DMS79 treated with DMSO at 0.1 percent for 48 hours (cell line): ENCODE measurements at places on chromosomes 11 and 22.
A peak's percentile ranks its signal among the peaks of the same experiment; 100 is the strongest.

- DNase-seq, result peak; percentile 42
These were observed 27.8 kb upstream of the THY1 start for GRCh38 chr11:119450590-119451326.

DNA sequence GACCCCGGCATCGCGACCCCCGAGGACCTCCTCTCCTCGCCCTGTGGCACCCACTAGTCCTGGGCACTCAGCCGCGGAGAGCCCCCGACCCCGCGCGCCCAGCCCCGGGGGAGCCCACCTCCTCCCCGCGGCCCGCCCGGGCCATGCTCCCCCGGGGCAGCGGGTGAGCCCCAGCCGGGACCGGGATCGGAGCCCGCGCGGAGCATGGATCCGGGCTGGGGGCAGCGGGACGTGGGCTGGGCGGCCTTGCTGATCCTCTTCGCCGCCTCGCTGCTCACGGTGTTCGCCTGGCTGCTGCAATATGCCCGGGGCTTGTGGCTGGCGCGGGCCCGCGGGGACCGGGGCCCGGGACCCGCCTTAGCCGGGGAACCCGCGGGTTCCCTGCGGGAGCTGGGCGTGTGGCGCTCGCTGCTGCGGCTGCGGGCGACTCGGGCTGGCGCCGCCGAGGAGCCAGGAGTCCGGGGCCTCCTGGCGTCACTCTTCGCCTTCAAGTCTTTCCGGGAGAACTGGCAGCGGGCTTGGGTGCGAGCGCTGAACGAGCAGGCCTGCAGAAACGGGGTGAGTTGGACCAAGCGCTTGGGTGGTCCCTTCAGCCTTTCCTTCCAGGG lies 498 bp downstream of the C2CD2L start:
- DNase-seq, result no peak

- no peak for DNase-seq
These were observed 52.8 kb upstream of the YWHAH start for GRCh38 chr22:31891366-31892079.

- DNase-seq, result no peak
These were observed 16.1 kb upstream of the CABP7 start for GRCh38 chr22:29703569-29704195.

- DNase-seq, result no peak
These were observed 1278.0 kb upstream of the CNTN5 start for GRCh38 chr11:97742717-97743116.

DNA sequence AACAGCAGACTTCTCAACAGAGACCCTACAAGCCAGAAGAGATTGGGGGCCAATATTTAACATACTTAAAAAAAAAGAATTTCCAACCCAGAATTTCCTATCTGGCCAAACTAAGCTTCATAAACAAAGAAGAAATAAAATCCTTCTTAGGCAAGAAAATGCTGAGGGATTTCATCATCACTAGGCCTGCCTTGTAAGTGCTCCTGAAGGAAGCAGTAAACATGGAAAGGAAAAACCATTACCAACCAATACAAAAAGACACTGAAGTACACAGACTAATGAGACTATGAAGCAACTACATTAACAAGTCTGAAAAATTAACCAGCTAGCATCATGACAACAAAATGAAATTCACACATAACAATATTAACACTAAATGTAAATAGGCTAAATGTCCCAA lies 947.9 kb upstream of the CHORDC1 start:
- DNase-seq, result no peak

- no peak for DNase-seq
These were observed 34.6 kb upstream of the CEP126 start for GRCh38 chr11:101880222-101880621.

DNA sequence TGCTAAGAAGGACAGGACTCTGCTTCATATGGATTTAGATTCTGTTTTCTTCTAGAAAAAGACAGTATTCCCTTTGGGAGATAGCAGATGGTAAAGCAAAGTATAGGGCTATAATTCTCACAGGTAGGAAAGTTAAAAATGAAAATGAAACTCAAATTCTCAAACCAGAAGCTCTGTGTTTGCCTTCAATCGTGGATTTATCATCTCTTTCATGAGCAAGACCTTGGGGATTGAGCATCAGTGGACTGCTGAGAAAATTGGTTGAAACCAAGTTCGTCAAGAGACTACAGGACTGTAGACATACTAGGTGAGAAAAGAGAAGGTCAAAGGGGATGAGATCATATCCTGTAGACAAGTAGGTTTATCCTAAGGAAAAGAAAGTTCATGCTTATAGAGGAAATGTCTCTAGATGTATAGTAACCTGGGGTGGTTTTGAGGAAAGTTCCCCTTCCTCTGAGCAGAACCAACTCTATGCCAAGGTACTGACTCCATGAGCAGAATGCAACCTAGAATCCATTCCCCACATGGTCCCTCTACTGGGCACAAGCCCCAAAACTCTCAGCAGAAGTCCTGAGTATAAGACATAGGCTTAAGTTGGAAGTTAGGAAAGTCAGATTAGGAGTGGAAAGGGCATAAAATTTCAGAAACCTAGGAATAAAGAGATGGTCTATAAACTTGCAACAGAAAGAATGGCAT lies 46.5 kb downstream of the SLC5A12 start:
- DNase-seq, result no peak

DNA sequence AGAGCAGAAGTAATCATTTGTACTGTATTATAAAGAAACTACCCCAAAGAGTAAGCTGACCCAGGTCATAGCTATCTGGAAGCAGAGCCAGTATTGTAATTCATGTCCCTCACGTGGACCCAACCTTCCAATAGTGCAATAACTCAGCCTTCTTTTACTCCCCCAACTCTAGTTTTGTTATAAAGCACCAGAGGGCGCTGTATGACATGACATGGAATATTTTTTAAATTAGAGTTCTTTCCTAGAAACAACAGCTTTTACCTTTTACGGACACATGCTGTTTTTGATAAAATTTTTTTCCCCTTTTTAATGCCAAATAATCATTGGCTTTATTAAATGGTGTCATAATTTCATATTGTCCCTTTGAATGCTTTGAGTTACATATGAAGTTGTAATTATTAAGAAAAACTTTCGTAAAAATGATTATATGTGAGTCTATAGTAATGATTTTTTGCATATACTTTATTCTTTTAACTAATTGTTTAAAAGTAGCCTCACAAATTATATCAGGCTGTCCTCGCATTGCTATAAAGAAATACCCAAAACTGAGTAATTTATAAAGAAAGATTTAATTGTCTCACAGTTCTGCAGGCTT lies 76.9 kb downstream of the DKK3 start:
- peak; percentile 4 for DNase-seq

DNA sequence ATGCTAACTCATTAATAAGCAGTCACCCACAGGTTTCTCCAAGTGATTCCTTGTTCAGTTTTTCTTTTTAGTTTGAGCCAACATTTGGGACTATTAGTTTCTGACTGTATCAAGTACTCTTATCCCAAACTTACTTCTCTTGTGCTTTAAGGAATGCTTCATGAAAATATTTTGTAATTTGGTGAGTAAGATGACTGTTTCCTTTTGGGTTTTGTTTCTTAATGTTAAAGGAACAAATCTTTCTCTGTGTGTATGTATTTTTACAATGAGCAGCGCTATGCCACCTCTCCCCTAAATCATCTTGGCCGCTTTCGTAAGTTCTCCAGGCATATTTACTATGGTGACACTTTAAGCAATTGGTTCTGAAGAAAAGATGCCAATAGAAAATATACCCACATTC lies 72.4 kb downstream of the LDLRAD3 start:
- no peak for DNase-seq

DNA sequence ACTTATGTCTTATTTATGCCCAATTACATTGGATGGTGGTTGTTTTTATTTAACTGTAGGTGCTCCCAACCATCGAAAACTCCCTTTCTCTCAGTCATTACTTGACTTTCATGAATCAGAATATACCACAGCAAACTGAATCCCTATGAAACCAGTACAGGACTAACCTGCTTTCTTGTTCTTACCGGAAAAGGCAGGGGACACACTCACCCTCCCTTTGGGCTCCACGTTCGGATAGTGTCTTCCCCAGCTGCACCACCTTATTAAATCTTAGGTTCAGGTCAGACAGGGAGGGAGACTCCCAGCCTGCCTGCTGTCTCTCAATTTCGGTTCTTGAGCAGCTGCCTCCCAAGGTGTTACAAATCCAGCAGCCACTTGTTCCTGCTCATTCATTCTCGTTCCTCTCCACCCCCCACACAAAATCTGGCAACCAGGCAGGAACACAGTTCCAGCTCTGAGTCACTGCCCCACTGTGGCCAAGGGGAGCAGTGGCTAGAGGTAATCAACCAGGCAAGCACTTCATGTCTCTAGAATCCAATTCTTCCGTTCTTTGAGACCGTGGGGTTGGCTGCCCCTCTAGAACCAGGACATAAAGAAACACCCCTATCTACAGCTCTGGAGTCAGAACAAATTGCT lies 133.0 kb downstream of the PLEKHA7 start:
- DNase-seq, result peak; percentile 41

GRCh38 chr11:22991196-22991595 lies 130.9 kb upstream of the CCDC179 start:
- no peak for DNase-seq

- no peak for DNase-seq
These were observed 17.2 kb downstream of the PPFIBP2 start for GRCh38 chr11:7531011-7531410.

DNA sequence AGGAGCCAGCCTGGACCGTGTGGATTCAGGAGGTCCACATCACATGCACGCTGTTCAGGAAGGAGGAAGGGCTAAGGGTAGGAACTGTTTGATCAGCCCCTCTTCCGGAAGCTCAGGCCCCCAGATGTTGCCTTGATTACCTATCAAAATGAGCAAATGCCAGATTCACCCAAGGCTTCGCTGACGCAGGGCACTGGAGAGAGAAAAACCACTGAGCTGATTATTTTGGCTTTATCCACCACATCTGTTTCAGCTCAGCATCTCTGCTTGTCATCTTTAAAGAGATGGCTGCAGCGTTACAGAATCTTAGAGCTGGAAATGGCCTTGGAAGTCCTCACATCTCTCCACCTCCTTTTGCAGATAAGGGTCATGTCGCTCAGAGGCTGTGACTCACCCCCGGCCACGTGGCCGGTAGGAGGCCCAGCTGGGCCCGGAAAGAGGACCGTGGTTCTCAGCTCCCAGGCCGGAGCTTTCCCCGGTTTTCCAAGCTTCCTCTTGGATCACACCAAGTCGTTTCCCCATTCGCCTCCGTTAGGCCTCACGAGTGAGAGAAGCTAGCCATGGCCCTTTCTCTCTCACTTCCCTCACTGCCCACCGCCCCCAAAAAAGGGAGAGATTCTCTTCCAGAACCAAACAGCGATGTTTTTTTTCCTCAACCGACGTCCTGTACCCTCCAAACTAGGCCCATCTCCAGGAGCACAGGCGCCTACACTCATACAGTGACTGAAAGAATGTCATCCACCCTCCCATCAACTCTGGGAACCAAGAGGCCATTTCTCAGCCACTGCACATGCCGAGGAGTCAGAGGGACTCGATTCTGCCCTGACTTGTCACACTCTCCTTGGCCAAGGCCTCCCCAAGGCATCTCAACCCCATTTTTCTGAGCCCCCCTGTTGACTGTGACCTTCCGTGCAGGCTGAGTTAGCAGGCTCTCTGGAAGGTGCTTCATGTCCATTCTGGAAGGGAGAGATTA lies 37.6 kb downstream of the LIF start:
- DNase-seq, result no peak

GRCh38 chr11:8830641-8831040 lies 80.3 kb upstream of the AKIP1 start:
- DNase-seq, result no peak

- no peak for DNase-seq
These were observed 259.1 kb downstream of the TBC1D22A start for GRCh38 chr22:47021371-47022074.

DNA sequence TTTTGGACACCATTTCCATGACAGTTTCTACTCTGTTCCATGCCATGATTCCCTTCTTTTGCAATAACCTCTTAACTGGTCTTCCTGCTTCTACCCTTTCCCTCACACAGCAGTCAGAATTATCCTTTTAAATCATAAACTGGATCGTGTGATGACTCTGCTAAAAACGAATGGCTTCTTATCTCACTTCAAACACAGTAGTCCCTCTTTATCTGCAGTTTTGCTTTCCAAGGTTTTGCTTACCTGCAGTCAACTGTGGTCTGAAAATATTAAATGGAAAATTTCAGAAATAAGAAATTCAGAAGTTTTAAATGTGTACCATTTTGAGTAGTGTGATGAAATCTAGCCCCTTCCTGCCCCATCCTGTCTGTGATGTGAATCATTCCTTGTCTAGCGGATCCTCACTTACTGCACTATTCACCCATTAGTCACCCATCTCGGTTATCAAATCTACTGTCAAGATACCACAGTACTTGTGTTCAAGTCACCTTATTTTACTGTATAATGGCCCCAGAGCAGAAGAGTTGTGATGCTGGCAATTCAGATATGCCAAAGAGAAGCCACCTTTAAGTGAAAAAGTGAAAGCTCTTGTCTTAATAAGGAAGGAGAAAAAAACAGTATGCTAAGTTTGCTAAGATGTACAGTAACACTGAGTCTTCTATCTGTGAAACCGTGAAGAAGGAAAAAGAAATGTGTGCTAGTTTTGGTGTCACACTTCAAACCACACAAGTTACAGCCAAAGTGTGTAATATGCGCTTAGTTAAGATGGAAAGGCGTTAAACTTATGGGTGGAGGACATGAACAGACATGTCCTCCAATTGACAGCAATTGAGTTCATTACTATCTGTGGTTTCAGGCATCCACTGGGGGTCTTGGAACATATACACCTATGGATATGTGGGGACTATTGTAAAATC lies 283.0 kb downstream of the DDX10 start:
- DNase-seq, result no peak

- no peak for DNase-seq
These were observed 20.9 kb downstream of the TMPRSS13 start for GRCh38 chr11:117908109-117908895.

DNA sequence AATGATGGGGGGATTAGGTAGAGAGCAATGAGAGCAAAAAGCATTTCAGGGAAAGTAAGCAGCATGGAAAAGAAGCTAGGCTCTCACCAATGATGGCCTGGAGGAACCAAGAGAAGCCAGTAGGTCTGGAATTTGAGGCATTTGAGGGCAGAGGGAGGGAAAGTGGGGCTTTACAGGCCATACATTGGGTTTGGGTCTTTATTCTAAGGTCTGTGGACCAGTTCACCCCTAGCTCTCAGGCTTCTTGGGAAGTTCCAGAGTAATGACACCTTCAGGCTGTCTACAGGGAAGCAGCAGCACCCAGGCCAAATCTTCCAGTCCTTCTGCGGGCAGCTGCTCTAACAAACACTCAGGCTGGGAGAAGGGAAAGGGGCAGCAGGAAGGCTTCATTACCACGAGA lies 29.4 kb downstream of the ARFGAP2 start:
- DNase-seq, result no peak

- DNase-seq, result no peak
These were observed 9.2 kb upstream of the MAPK1 start for GRCh38 chr22:21876486-21877176.

GRCh38 chr11:115617767-115618166 lies 113.6 kb upstream of the CADM1 start:
- DNase-seq, result no peak

GRCh38 chr11:94504689-94505293 lies 7.5 kb upstream of the C11orf97 start:
- peak; percentile 62 for DNase-seq

DNA sequence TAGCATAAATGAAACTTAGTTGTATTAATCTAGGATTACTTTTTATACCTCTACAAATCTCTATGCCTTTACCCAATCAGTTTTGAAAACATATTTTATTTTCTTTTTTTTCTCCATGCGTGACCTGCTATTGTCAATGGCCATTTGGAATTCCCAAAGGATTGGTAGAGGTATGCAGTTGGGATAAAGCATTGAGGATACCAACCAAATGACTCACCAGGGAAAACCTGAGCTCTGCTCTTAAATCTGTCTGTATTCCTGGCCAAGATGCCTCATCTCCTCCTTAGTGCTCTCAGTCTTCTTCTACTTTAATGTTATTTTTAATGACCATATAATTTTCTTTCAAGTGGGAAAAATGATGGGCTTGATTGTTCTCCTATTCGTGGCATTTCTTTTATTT lies 61.9 kb downstream of the EHF start:
- no peak for DNase-seq
